HL-60 (cell line): ENCODE measurements at places on chromosomes 12 and 14.

GRCh38 chr12:52812749-52813148 lies 1.2 kb downstream of the KRT4 start:
- DNase-seq = no peak

GRCh38 chr14:72600551-72601330 lies 293.2 kb downstream of the DPF3 start:
- no peak for DNase-seq

DNA sequence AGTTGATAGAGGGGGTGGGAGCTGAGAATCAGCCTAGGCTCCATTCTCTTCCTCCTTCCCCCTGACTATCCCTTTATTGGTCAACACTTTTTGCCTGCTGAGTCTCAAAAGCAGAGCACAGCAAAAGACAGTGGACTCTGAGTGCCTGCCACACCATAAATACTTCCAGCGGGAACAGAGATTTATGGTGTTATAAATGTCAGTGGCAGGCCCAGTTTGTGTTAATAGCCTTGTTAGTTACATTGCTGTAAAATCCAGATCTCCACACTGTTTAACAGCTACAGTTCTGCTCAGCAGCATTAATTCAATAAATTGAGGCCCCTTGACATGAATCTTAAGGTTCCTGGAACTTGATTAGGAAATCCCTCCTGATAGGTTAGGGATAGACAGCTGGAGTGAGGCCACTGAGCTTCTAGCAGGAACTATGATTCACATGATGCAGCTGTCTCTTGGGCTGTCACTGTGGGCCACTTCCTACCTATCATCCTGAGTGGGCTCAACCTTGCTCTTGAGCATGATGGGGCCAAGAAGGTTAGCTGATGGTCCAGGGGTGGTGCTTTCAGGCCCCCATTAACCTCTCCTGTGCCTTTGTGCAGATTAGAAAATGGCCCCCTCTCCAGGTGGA lies 295.2 kb upstream of the SRRM4 start:
- DNase-seq = no peak

DNA sequence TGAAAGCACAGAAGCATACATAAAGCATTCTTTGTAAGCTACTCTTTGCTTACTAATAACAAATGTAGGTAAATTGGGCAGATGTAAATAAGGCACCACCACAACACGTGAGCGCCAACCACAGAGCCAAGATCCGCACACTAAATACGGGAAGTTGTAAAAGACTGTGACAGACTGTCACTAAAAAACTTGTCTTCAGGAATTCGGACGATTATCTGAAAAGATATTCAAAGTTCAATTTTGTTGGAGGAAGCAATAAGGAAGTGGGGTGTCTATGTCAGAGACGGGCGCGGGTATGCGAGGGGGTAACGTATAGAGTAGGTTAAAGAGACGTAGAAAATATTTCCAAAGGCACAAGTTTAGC lies 1.5 kb upstream of the HSP90B1 start:
- no peak for DNase-seq

- no peak for DNase-seq
Measured at GRCh38 chr14:67485501-67486095, 2.9 kb downstream of the TMEM229B start.

DNA sequence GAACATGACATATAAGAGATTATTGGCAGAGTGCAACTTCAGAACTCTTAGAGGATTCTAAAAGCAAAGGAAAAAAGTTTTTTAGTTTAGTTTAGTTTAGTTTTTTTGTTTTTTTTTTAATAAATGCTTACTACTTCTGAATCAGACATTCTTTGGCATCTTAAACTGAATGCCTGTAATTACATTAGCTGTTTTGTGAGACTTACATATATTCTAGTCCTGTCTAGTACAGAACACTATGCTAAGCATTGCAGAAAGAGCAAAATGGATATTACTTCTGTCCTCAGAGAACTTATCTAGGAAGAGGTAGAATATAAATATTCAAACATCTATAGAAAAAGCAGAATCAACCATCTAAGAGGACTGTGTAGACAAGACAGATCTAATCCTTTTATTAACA lies 133.2 kb downstream of the RAD51B start:
- no peak for DNase-seq

DNA sequence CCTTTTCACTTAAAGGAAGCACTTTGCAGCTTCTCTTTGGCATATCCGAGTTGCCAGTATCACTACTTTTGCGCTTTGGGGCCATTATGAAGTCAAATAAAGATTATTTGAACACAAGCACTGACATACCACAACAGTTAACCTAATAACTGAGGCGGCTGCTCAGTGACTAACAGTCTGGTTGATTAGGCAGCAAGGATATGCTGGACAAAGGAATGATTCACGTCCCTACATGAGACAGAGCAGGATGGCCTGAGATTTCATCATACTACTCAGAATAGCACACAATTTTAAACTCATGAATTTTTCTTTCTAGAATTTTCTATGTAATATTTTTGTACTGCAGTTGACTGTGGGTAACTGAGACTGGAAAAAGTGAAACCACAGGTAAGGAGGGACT lies 56.9 kb upstream of the E2F7 start:
- no peak for DNase-seq

DNA sequence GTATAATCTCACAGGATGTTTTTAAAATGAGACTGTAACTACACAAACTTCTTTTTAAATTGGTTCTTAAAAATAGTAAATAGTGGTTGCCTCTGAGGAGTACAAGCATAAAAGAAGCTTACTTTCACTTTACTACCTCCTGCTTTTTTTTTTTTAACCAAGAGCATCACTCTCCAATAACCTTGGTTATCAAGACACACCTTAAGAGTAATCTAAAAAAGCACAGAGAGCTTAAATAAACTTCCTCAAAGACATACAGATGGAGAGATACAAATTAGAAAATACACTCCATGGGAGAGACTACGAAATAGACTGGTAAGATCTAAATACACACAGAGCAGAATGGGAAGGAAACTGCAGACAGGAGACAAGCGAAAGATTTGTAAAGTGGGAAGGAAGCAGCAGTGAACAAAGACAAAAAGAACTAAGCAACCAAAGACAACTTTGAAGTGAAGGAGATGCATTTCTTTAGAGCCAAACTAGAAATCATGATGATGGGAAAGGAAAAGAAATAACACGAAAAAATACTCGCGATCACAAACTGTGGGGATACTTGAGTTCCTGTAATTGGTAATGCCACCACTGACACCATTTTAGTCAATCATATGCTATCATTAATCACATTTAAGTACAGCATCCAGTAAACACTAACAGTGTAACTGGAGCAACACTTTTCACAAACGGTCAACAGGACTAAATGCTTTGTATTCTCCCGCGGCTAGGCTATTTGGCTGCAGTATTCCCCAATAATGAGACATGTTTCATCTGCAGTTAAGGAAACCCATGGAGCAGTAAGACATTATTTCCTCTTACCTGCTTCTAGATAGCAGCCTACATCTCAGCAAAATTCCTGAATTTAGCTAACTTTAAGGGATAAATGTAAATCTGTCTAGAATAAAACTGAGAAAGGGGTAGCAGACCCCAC lies 8.2 kb downstream of the SINHCAF start:
- no peak for DNase-seq

DNA sequence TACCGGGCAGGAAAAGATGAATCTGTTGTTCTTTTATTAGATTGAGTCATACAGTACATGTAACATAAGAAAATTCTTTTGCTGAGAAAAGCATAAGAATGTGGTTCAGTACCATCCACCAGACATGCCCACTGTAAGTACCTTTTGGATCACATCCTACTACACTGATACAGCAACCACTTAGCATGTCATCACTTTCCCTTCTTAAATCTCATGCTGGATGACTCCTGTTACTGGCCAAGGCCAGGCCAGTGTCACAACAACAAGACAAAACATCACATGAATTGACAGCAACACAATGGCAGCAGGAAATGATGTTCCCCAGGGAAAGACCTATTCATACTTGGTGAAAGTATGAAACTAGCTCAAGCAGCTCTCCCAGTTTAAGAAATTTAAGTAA lies 46.4 kb downstream of the STXBP6 start:
- no peak for DNase-seq

GRCh38 chr12:57243521-57244311 lies 7.3 kb downstream of the STAC3 start:
- peak; percentile 81 for DNase-seq

- no peak for DNase-seq
Measured at GRCh38 chr14:103688906-103689902, 26.0 kb downstream of the XRCC3 start.

DNA sequence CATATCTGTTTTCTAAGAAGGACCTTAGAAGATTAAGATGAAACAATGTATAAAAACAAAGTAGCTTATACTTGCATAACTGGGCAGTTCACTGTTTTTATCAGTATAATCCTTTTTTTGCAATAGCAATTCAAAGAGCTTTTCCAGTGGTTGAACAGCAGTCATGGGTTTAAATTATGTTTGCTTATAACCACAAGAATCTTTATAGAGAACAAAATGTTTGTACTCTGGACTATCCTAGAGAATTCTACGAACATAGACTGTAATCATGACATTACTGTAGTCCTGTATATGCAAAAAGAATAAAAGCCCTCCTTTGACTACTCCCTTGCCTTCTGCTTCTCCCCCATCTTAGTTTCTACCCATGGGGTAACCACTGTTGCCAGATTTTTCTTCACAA lies 5.7 kb downstream of the FAM177A1 start:
- DNase-seq = no peak

DNA sequence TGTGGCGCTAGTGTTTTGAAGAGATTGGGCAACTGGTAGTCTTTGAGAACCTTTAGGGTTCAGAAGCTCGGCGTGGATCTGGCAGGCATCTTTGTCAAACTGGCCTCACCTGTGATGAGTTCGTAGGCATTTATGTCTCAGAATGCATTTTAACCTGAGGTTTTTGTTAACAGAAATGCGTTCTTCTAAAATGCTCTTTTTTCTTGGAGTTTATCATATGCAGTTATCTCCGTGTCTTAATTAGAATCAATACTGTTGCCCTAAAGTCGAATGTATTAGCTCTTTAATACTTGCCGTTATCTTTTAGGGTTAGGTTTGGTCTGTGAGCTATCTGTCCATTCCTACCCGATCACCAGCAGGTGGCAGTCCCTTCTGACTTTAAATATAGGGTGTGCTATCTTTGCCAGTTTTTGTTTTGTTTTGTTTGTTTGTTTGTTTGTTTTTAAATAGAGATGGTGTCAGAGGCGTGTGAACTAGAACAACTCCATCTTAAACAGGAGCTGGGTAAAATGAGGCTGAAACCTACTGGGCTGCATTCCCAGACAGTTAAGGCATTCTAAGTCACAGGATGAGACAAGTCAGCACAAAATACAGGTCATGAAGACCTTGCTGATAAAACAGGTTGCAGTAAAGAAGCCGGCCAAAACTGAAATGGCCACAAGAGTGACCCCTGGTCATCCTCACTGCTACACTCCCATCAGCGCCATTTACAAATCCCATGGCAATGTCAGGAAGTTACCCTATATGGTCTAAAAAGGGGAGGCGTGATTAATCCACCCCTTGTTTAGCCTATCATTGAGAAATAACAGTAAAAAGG lies 1.4 kb downstream of the ATF1 start:
- DNase-seq = peak; percentile 34

DNA sequence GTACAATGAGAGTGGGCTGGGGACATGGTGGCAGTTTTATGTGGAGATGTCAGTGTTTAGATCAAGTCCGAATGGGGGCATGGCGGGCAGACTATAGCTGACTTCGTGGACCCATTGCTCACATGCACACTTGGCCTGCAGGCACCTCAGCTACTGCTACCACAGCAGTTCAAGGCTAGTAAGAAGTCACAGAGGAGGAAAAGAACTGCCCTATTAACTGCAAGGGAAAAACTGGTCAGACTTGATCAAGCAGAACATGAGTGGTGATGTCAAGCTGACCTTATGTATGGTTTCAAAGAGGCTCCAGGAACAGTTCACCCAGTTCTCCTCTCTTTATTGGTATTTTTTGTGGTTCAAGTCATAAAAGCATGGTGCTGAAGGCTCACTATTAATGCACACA lies 30.2 kb upstream of the FRS2 start:
- DNase-seq = no peak

GRCh38 chr14:90968025-90968424 lies 92.4 kb downstream of the RPS6KA5 start:
- DNase-seq = peak; percentile 82

DNA sequence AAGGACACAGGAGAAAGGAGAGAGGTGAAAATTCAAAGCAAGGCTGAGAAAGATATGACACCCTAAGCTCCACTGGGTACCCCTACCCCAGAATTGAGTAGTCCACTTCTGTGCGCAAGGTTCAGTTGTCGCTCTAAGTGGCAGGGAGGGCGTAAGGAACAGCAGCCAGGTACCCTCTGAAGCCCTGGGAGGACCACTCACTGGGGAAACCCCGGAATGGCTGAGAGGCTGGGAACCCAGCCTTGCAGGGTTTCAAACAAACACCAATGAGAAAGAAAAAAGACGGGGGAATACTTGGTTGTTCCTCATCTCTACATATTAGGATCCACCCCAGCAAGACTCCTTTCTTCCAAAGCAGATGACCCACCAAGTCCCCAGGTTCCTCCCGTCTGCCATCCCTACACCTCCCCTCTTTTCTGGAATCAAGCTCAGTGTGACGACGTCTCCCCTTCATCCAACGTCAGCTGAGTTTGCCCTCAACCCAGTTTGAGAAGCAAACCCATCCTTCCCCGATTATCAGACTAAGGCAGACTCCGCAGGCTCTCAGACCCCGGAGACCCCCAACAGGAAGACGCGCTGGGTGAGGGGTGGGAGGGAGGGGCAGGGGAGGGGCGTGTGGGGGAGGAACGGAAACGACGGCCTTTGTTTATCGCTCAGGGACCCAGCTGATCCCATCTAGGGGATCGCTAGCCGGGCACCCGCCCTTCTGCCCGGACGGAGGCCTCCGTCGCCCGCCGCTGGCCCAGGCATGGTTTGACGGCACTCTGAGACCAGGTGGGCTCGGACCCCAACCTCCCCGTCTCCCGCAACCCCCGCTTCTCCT lies 795 bp downstream of the LMBR1L start:
- no peak for DNase-seq

- DNase-seq = no peak
Measured at GRCh38 chr14:59249029-59249428, 60.6 kb downstream of the DAAM1 start.

DNA sequence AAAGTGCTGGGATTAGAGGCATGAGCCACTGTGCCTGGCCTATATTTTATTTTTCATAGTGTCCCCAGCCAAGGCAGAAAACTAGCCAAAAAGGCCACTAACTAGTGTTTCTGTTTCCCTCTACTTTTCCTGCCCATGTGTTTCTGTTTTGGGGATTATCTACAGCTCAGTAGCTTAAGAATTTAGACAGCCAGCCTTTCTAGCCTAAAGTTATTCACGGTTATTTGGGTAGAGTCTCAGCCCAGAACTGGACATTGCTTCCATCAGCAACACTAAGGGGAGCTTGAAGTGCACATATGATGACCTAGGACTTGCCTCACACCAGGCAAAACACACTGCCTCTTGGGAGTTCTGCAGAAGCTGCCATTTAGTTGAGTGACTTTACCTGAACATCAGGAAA lies 17.9 kb downstream of the PROX2 start:
- DNase-seq = no peak
